ENCODE measurements at places on chromosomes 3 and 15.

DNA sequence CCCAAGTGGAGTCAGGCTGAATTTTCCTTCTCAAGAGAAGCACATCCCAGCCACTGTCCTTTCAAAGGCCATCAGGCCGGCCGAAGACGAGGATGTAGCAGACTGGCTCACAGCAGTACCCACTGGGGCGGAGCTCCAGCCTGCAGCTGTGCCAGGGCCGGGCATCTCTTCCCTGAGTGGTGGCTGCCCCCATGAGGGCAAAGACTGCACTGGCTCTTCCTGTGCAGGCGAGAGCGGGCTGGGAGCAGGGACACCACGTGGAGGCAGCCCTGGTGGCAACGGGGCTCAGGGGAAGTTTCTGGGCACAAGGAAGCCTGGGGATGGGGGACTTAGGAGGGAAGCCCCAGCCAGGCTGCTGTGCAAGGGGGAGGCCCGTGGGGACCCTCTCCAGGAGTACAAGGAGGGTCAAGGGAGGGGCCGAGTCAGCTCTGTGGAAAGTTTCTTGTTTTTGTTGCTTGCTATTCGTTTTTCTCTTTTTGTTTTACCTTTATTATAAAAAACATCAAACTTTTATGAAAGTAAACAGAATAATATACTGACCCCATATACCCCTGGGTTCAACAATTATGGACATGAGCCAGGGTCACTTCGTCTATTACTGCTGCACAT lies 66.1 kb downstream of the RPN1 start:
- peak; percentile 48 for DNase-seq

DNA sequence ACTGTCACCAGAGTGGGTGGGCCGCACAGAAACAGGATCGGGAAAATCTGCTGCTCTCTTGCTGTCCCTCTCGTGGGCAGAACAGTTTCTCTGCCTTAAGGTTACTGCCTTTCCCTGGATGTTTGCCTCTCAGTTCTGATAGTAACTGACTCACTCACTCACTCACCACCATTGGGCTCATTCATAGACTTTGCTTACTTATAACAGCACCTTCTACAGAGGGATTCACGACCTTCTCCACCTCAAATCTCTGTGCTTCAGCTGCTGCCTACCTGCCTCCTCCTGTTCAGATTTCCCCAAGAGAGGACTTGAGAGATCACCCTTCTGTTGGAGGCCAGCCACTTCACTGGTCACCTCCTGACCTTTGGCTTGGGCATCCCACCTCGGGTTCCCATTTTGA lies 147.7 kb upstream of the ICE2 start:
- no peak for DNase-seq

DNA sequence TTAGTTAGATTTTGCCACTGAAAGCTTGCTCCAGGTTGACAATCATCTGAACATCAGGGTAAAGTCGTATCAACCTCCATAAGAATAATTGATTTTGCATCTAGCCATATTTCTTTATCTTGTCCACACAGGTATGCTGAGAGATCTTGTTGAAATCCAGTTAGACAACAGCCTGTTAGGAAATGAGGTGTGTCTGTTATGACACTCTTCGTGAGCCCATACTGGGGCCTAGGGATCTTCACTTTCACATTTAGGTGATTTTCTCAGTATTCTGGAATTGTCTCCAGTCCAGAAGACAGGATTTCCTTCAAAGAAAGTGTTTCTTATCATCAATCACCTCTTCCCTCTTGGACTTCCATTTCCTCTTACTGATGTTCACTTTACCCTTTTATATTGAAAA lies 18.1 kb downstream of the DNAJB11 start:
- DNase-seq, result no peak

- no peak for DNase-seq
Measured at GRCh38 chr3:142850395-142851023, 38.4 kb downstream of the PCOLCE2 start.

GRCh38 chr3:46820852-46821251 lies 42.4 kb downstream of the MYL3 start:
- no peak for DNase-seq

DNA sequence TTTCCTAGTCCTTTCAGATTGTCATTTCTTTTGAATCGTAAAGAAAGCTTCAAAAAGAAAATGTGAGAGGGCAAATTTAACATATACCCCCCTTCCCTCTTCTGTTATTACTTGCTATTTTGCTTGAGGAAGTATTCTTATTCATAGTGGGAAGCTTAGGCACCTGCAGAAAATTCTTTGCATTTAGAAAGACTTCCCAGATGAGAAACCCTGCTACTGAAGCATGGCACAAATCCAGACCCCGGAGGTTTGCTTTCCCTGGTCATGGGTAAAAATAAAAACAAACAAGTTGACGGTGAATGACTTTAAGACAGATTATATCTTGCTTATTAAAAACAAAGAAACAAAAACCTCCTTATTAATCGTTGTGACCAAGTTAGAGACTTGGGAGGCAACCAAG lies 93.9 kb downstream of the IL5RA start:
- DNase-seq, result no peak

- no peak for DNase-seq
Measured at GRCh38 chr3:175836617-175837016, 977.5 kb downstream of the NAALADL2 start.

DNA sequence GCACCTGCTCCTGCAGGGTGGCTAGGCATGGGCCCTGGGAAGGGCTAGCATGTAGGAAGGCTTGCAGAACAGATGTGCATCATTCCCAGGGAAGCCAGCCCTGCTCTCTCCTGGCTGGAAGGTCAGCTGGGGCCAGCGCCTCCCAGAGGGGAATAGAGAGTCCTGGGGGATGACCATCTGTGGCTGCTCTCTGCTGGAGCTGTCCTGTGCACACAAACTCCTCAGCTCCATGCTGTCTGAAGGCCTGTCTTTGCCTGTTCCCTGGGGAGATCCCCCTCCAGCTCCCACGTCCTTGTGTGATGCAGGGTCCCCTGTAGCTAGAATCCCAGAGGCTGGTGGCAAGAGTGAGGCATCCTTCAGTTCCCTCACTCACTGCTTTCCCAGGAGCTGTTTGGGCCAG lies 19.3 kb downstream of the IL16 start:
- no peak for DNase-seq
